Activated naive CD4-positive, alpha-beta T cell (primary cell): ENCODE measurements at places on chromosomes 2 and 18.

GRCh38 chr2:222364285-222364895 is 60.0 kb upstream of the SGPP2 start:
- DNase-seq = no peak

DNA sequence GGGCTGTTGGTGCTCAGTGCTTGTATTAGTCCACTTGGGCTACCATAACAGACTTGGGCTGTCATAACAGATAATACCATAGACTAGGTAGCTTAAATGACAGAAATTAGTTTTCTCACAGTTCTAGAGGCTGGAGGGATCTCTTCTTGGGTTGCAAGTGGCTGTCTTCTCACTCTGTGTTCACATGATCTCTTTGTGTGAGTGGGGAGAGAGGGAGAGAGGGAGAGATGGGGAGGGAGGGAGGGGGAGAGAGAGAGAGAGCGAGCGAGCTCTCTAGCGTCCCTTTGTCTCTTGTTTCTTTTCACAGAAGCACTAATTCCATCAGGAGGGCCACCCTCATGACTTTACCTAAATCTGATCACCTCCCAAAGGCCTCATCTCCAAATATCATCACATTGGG is 4.5 kb upstream of the XRCC5 start:
- DNase-seq = no peak

- no peak for DNase-seq
Observed at GRCh38 chr2:218252509-218253231, 8.1 kb upstream of the GPBAR1 start.

- no peak for DNase-seq
Observed at GRCh38 chr2:29042561-29043075, 31.7 kb downstream of the PCARE start.

DNA sequence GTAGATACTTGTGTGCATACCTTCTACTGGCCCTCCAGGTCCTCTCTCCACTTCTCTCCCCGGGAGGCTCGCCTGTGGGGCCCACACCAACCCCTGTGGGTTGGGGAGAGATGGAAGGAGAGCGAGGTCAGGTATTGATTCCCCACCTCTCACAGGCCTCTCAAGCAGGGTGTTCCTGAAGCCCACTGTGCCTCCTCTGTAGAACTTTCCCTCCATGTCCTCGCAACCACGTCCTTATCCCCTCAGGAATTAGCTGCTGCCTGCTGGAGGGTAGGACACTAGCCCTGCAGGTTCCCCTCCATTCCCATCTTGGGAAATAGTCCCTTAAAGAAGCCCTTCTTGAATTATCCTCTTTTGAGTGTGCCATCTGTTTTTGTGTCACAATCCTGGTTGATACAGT is 38.9 kb upstream of the KLF11 start:
- DNase-seq = no peak

- no peak for DNase-seq
Observed at GRCh38 chr2:122736279-122736678, 980.8 kb downstream of the TSN start.

GRCh38 chr2:57217013-57217412 is 829.6 kb upstream of the VRK2 start:
- no peak for DNase-seq

GRCh38 chr18:26440644-26441043 is 107.7 kb downstream of the KCTD1 start:
- DNase-seq = no peak

- no peak for DNase-seq
Observed at GRCh38 chr2:225756198-225756597, 356.7 kb downstream of the NYAP2 start.

DNA sequence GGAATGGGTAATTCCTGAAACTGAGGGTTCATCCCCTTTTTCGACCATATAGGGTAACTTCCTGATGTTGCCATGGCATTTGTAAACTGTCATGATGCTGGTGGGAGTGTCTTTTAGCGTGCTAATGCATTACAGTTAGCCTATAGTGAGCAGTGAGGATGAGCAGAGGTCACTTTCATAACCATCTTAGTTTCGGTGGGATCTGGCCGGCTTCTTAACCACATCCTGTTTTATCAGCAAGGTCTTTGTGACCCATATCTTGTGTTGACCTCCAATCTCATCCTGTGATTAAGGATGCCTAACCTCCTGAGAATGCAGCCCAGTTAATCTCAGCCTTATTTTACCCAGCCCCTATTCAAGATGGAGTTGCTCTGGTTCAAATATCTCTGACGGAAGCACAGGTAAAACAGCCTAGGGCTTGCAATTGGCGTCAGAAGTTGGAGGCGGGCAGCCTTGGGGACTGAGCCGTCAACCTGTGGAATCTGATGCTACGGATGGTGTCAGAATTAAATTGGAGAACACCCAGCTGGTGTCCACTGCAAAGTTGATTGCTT is 19.5 kb downstream of the RALBP1 start:
- no peak for DNase-seq

GRCh38 chr2:88897715-88898114 is 206.2 kb downstream of the RPIA start:
- DNase-seq = no peak

DNA sequence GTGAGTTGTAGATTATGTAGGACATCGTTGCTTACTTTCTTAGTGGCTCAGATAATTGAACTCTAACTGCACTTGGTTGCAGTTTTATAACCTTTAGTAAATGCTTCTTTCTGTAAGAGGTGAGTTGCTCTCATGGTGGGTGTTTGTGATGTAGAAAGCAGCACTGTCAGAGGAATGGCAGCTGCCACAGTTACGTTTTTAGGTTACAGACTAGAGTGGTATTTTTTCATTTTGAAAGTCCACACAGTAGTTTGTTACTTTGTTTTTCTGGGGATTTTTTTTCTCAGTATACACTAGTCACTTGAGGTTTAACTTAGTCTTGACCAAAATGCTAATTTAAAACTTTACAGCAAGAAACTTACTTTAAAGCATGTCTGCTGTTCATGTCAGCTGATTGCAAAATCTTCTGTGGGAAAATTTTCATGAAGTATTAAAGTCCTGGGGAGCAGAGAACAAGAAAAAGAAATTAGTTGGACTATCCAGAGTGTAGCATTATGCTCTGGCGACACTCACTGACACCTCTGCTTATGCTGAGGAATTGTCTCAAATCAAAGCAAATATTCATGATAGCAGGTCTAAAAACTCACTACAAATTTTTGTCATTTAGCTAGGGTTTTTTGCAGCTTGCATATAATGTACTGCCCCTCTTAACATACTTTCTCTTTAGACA is 14.8 kb downstream of the AFTPH start:
- DNase-seq = no peak

DNA sequence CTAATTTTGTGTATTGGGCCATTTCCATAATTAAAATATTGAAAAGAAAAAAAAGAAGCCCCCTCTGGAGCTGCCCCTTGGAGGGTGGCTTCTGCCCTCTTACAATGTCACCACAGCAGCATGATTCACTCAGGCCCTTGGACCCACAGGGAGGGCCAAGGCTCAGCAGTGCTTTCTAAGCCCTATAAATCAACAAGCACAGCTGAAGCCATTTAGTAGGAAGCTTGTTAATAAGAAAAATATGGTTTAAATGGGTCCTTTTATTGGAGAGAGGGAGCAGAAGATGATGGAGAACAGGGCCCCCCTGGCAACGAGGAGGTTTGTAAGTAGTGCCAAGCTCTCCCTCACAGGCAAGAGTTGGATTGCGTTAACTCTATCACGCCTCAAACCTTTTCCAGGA is 107.6 kb upstream of the FZD7 start:
- DNase-seq = no peak

DNA sequence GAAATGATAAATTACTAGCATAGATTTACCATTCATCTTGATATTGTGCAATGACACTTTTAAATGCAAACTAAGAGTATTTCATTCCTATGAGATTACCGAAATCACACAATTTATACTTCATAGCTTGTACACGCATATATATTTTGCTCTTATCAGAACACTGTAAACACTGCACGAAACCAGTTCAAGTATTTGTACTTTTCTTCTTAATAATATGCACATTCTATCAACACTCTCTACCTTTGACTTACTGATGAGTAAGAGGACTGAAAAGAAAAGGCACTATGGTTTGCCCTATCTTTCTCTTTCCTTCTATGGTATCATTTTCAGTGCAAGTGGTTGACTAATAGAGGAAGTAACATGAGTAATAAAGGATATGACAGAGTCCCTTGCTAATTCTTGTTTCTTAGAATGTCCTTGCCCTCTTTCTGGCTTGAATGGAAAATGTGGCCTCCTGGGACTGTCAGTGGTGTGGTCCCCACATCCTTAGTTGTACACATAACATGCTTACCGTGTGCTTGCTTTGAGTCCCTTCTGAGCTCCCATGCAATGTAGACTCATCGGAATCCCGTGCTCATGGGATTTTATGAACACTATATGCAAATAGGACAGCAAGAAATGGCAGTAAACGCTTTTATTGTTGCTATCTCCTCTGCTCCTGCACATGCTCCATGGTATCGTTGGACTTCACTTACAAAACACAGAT is 363.5 kb upstream of the TNP1 start:
- no peak for DNase-seq

DNA sequence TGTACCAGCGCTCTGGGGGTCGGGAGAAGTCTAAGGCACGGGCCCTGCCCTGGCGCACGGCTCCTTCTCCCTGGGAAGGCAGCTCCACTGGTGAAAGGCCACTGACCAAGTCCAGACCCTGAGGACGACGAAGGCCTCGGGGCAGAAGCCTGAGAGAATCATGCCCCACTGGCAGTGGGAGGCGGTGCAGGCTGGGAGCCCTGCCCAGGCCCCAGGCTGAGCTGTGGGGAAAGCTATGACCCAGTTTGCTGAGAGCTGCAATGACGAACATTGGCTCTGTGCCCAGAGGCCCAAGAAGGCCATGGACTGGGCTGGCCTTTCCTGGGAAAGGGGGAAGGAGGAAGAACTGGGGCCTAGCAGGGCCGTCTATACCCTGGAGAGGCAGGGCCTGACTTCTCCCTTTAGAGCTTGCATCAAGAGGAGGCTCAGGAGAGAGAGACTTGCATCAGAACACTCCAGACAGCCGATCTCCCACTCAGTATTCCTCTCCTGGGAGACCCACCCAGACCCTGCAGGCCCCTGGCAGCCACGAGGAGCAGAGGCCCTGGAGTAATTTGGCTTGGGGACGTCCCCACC is 32.9 kb downstream of the HS1BP3 start:
- DNase-seq = no peak

DNA sequence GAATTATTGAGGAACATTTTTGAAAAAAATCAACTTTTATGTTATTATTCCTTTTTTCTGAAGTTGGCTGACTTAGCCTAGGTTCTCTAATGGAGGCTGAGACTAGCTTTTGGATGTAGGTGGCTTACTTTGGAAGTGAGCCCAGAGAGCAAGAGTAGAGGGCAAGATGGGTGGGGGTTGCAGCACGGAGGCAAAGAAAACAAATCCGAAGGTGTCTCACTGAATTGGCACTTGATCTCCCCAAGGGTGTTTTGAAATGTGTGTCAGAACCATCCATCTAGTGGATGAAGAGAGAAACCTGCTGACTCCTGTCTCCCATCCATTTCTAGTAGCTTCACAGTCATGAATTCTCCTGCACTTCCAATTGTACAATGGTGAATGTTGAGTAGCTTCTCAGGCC is 390.7 kb downstream of the TMEM182 start:
- no peak for DNase-seq

DNA sequence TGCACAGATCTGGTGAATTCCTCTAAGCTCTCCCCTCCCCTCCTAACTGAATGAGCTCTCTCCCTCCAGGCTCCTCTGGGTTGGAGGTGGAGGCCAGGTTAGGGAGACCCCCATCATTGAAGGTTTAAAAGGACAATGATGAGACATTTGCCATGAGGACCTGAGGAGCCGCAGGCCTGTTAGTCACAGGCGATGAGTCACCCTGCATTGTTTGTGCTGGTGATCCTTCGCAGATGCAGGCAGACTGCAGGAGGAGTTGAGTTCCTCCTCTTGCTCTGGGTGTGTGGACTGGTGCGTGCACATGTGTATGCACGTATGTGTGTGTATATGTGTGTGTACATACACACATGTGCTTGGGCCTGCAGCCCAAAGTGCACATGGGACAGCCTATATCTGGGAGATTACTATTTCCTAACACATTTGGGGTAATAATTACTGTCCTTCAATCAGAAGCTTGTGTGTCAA is 42.0 kb downstream of the MCFD2 start:
- no peak for DNase-seq

DNA sequence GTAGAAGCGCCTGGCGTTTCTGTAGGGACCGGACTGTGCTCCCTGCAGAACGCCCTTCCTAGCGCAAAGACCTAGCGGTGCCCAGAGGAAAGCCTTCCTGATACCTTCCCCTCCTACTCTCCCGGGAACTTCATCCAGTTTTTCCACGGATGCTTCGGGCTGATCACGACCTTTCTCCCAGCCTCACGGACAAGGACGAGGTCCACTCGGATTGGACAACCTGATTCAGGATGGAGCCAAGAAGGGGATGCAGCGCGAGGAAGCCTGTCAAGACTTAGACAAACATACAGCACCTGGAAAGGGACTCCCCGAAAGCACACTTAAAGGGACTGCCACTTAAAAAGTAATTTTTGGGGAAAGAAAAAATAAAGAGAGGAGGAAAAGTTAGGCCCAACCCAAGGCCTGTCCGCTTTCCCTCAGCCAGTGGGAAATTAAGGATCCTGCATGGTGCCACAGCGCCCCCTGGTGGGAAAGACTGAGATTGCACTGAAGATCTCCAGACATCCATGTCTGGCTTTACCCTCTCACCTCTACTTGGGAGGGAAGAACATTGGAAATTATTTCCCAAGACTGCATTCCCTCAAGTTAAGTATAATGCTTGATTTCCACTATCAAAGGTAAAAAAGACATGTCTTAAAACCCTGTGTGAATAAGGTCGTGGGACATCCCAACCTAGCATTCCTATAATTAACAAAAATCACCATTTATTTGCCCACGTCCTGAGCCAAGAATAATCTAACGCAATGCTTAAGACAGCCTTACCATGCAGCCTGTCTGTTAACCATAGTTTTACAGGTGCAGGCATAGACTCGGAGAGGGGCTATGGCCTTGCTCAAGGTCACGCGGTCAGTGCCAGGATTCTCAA is 13.4 kb upstream of the COPS8 start:
- DNase-seq = peak; percentile 50
